ENCODE measurements at places on chromosomes 7 and 10.

- DNase-seq = no peak
These were observed 220.2 kb downstream of the JAZF1 start for GRCh38 chr7:27960415-27960814.

DNA sequence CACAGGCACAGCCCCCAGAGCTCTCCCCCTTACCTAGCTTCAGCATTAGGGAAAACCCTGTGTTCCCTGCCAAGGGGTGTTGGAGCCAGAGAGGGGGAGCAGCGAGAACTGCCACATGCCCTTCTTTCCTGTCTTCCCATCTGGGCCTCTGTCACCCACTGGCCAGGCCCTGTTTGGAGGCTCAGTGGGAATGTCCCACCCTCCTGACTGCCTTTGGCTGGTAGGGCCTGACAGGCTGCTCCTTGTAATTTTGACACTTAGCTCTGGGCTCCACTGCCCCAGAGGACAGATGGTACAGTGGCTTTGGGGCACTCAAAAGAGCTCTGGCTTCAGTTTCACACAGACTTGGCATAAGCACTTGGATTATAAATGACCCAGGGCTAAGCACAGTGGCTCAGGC is 50.6 kb downstream of the GRID2IP start:
- no peak for DNase-seq

DNA sequence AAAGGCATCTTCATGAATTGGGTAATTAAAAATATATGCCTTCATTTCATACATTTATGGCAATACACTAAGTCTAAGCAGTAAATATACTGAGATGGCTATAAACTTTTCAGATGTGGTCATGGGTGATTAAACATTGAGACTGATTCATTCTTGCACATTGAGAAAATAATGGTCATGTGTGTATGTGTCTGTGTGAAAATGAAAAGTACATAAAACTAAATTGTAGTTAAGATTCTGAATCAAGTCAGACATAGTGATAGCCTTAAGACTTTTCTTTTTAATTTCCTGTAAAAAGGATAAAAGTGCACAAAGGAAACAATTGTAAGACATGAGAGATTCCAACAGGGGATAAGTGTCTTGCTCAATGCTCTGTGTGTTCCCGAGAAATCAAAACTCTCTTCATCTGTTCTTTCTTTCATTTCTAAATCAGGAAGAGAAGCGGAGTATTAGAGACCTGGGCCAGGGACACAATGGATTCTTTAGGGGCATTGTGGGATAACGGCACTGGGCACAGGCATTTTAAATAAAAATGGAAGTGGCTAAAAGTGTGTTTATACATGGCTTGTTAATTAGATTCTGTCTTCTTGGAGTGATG is 69.8 kb upstream of the AGR3 start:
- no peak for DNase-seq

GRCh38 chr7:46713868-46714596 is 793.0 kb upstream of the IGFBP3 start:
- no peak for DNase-seq

- DNase-seq = no peak
These were observed 19.4 kb downstream of the TRPV5 start for GRCh38 chr7:142914121-142914520.

- no peak for DNase-seq
These were observed 37.1 kb upstream of the ZMIZ2 start for GRCh38 chr7:44711528-44711927.

DNA sequence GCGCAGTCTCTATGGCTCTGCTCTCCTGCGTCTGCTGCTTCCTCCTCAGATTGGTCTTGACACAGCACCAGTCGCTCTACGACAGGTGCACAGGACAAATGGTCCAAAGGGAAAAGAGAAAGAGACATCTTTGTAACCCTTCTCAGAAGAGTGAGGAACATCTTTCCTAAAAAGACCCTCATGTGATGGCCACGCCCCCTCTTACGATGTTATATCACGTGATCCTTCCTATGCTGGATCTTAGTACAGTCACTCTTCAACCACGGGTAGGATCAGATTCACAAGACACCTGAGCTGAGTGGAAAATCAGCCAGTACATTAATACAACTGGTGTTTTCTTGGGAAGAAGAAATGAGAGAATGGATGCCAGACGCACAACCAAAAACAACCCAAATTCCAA is 262.2 kb upstream of the CELF2 start:
- no peak for DNase-seq

- DNase-seq = no peak
These were observed 48.6 kb downstream of the ARHGAP19 start for GRCh38 chr10:97243836-97244235.

DNA sequence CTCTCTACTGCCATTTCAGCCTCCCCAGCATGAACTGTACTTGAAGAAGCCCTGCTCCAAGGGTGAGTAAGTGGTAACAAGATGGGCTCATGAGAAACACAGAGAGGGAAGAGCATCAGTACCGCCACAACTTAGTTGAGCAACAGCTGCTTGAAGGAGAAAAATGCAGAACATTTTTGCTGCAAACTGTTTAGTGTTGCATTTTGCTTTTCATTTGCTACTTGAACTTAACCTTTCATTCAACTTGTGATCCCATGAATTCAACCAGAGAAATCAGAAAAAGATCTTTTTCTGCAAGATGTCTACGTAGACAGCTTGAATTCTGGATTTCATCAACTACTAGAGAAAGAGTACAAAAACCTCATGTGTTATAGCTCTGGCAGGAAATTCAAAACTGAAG is 40.7 kb downstream of the ANK3 start:
- no peak for DNase-seq

GRCh38 chr7:131265227-131265626 is 62.4 kb upstream of the MKLN1 start:
- no peak for DNase-seq

- no peak for DNase-seq
These were observed 20.8 kb upstream of the FAM170B start for GRCh38 chr10:49154641-49155040.

DNA sequence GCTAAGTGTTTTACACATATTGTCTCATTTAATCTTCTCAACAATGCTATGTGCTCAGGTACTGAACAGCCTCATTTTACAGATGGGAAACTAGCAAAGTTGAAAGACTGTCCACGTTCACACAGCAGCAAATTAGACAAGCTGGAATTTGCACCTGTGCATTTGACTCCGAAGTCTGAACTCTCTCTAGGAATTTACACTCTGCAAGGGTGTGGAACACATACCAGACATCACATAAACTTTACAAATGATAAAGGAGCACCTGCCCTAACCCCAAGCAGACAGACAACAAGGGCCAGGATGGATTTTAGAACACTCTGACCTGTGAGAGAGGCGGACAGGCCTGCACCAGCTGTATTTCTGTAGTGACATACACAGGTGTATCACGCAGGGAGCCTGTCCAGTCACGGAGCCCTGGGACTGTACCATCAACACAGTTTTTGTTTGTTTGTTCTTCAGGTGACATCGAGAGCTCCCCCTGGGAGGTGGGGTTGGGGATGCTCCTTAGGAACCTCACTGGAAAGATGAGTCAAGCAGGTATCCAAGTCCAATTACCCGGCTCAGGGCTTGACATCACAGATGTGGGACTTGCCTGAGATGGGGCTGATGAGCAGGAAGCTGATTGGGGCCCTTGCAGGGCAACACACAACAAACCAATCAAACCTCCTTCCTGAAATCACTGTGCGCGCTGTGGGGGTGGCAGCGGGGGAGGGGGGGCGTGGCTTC is 31.0 kb downstream of the MKI67 start:
- DNase-seq = peak; percentile 9

DNA sequence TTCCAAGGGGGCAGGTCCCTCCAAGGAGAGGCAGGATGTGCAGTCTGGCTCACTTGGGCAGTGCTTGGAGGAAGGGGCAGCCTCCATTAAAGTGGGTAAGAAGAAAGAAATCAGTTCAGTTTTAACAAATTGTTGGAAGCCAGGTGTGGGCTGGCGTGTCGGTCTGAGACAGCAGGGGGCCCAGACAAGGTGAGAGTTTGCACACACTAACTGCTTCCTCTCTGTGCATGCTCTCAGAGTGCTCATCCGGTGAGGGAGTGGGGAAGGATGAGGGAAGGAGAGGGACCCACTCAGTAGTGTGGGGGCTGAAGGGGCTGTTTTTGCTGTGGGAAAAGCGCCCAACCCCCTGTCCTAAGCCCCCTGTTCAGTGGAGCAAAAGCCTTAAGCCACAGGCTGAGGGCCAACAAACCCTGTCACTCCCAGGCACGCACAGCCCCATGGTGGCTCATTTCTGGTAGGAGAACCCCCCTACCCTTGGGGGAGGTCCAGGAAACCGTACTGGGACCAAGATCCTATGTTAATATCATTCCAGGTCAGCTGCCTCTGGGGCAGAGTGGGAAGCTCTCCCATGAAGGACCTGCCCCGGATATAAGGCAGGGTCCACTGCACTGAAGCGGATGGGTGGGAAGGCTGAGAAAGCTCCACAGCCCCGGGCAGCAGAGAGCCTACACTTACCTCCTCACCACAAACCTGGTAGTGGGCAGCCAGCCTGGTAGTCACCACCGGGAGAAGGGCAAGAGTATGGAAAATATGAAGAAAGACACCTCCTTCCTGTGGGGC is 5.1 kb upstream of the PCBD1 start:
- DNase-seq = no peak

GRCh38 chr10:75693489-75693888 is 262.1 kb downstream of the LRMDA start:
- no peak for DNase-seq

GRCh38 chr7:44172352-44172751 is 16.9 kb downstream of the GCK start:
- no peak for DNase-seq

Data from NCI-H2081 (cell line).